ENCODE measurements at places on chromosomes 11 and 22.

DNA sequence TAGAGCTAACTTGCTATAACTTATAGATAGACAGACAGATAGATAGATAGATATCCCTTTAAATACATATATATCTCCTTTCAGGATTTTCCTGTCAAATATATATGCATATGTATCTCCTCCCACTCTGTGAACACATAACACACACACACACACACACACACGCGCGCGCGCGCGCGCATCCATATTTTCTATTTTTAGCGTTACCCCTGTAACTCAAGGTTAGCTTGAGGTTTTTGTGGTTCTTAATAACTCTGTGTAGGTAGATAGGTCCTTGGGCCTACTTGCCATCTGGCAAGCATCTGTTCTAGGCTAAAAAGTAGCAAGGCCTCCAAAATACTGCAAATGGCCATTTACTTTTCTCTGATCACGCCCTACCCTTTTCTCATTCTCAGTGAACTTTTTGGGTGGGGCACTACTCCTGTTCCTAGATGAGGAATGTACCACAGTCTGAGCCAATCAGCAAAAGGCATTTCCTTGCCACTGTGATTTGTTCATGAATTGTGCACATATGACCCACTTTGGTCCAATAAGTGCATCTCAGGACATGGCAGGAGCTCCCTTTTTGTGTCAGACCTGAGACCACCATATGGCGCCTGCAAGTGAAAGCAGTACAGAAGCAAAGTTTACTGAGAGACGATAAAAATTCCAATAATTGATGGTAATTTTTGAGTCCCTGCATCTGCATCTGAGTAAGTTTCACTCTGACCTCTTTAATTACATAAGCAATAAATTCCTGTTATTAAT is 740.5 kb upstream of the API5 start:
- no peak for DNase-seq

DNA sequence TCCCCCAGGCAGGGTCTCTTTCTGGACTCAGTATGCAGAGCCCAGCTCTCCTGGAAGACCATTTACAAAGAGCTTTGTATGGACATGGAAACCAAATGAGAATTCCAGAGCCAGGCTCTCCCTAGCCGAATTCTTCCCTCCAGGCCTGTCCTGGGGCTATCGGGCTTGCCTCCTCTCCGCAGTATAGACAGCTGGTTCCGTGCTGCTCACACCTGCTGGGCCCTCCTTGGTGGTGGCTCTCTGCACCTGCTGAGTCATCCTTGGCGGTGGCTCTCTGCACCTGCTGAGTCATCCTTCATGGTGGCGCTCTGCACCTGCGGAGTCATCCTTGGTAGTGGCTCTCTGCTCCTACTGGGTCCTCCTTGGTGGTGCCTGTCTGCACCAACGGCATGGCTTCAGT is 743.5 kb downstream of the BRD1 start:
- no peak for DNase-seq

- DNase-seq: no peak
Measured at GRCh38 chr11:57410287-57410686, 16.6 kb downstream of the SLC43A3 start.

- DNase-seq: no peak
Measured at GRCh38 chr11:46188017-46188416, 66.8 kb upstream of the PHF21A start.

- no peak for DNase-seq
Measured at GRCh38 chr11:47514825-47515647, 37.9 kb downstream of the CELF1 start.

DNA sequence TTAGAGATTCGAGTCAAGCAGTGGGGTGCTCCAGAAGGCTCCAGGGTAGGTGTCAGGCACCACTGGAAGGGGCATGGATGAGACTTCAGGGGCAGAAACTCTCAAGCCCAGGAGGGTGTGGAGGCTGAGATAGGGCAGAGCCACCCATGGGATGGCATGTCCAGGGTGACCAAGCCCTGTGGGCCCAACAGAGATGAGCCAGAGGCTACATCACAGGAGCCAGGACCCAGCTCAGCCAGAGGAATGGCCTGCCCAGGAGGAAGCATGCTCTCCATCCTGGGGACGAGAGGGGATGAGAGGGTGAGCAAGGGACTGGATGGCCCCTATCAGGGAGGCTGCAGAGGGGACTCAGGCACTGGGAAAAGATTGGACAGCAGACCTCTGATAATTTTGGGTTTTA is 42.8 kb downstream of the SLCO2B1 start:
- no peak for DNase-seq
